GF-D8 (cell line): ENCODE measurements at places on chromosomes 1 and 21.

GRCh38 chr1:54163051-54163450, 10.3 kb upstream of the CDCP2 start:
- no peak for DNase-seq

- DNase-seq = no peak
Observed at GRCh38 chr21:42047821-42048613, 23.1 kb upstream of the UMODL1 start.

- no peak for DNase-seq
Observed at GRCh38 chr1:156117414-156118176, 3.1 kb downstream of the LMNA start.

- DNase-seq = no peak
Observed at GRCh38 chr1:226656601-226657277, 82.3 kb downstream of the ITPKB start.

GRCh38 chr21:46411236-46411635, 47.5 kb upstream of the DIP2A start:
- no peak for DNase-seq

DNA sequence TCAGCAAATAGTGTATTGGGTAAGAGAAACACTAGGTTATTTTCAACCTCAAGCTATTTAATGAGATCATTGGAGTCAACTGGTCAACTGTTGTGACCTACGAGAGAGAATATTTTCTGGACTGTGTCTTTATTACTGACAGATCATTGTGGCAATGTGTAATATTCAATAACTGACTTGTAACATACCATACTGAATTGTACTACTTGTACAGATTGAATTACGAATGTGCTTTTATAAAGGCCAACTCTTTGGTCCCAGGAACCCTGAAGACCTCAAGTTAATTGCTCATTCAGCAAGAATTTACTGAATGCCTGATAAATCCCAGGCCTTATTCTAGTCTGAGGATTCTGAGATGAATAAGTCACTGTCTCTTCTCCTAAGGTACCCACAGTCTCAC, 56.1 kb upstream of the CAMK1G start:
- DNase-seq = no peak

DNA sequence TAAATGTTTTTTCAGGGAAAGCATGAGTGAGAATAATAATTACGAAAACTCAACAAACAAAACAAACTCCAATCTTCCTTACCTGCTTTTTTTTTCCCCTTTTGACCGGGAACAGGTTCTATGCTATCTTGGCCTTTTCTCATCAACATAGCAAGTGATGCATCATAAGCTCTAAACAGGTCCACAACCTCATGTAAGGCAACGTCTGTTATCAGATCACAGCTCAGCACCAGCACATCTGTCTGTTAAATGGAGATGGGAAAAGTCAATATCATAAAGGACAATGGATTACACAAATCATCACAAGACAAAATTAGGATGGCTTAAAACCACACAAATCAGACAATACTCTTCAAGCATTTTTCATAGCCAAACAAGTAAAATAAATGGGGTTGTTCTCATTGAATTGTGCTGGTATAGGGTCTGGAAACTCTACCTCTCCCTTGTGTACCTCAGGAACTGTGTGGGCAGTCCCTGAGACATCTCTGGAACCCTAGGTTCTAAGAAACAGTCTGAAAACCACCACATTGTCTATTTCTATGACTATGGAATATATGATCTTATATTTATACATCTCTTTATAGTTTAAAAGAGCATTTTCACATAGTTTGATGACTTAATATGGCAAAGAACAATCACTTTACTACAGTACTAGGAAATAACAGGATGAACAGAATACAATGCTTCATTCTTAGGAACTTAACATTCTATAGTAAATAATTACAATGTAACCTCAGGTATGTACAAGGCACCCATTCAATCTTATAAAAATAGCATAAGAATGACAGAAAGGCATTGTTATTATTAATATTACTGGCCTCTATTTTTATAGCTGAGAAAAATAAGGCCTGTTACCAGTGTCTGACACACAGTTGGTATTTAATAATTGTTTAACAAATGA, 44.7 kb downstream of the EIF2B3 start:
- no peak for DNase-seq

- DNase-seq = no peak
Observed at GRCh38 chr1:245205396-245205795, 50.6 kb downstream of the KIF26B start.

DNA sequence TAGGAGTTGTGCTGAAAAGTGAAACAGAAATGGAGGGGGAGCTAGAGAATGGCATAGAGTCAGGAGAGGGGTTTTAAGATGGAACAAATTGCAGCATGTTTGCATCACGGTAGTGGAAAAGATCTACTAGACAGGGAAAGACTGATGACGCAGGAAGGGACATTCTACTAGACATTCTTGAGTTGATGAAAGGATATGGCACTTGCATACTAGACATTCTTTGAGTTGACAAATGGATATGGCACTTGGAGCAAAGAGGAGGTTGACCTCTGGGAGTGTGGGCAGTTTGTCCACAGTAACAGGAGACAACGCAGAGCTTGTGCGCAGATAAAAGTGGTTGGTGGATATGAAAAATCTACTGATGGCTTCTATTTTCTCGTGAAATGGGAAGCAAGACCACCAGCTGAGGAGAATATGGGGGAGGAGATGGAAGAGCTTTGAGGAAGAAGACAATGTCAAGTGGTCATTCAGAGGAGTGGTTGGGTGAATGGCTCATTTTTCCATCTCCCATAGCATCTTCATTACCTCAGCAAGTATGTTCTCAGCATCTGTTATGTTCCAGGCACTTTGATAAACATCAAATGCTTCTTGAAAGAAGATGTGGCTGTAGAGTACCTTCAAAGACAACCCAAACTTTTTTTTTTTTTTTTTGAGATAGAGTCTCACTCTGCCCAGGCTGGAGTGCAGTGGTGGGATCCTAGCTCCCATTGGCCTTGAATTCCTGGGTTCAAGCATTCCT, 2.4 kb upstream of the CTPS1 start:
- DNase-seq = no peak

DNA sequence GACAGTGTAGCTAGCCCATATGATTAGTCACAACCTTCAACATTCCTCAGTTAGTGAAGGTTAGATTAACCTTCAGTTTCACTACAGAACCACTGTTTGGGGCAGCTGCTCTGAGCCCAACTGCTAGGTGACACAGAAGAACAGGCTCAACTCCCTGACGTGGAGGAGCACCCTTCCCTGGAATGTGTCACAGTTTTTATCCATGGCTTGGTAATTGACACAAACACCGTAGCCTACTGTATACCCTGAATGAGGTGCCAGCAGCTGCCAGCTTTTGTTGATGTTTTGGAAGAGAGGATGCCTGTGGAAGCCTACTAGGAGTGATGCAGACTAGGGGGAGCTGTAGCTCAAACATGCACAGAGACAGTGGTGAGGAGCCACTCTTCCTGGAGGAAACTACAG, 56.6 kb upstream of the CR2 start:
- DNase-seq = no peak

GRCh38 chr1:183514235-183514634, 41.9 kb downstream of the SMG7 start:
- no peak for DNase-seq

DNA sequence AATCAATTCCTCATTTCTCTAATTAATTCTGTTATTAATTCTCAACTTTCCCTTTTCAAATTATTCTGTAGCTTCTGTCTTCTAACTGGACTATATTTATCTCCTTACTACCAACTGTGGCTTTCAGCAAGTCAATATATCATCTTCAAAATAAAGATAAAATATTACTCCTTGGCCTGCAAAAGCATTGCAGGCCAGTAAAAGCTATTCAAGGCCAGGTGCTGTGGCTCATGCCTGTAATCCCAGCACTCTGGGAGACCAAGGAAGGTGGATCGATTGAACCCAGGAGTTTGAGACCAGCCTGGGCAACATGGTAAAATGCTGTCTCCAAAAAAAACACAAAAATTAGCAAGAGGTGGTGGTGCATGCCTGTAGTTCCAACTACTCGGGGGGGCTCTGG, 27.9 kb downstream of the USP48 start:
- no peak for DNase-seq

- DNase-seq = no peak
Observed at GRCh38 chr1:104132382-104132973, 382.8 kb downstream of the AMY1C start.

DNA sequence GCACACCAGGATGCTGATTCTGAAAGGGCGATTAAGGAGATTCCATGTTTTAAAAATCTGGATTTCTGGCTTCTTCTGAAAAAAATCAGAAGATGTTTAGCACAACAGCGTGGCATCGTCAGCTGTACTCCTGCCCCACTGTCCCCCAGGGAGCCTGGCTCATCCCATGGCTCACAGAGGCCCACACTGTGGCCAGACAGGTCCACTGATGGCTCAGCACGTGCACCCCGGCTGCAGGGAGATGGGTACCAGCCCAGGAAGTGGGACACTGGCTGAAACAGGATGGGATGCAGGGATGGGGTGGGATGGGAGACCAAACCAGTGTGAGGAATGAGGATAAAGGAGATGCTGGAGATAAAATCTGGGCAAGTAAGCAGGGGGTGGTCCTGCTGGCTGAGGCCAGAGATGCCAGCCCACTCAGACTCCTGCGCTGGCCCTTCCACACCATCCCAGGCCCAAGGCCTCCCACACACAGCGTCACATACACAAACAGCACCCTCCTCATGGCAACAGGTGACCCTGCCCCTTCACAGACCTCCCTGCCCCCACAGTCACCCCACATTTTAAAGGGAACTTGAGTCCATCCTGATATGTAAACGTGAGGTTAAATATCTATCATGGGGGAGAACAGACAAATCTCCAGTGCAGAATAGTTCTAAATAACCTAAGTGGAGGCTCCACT, 23.9 kb upstream of the SAMD11 start:
- no peak for DNase-seq

DNA sequence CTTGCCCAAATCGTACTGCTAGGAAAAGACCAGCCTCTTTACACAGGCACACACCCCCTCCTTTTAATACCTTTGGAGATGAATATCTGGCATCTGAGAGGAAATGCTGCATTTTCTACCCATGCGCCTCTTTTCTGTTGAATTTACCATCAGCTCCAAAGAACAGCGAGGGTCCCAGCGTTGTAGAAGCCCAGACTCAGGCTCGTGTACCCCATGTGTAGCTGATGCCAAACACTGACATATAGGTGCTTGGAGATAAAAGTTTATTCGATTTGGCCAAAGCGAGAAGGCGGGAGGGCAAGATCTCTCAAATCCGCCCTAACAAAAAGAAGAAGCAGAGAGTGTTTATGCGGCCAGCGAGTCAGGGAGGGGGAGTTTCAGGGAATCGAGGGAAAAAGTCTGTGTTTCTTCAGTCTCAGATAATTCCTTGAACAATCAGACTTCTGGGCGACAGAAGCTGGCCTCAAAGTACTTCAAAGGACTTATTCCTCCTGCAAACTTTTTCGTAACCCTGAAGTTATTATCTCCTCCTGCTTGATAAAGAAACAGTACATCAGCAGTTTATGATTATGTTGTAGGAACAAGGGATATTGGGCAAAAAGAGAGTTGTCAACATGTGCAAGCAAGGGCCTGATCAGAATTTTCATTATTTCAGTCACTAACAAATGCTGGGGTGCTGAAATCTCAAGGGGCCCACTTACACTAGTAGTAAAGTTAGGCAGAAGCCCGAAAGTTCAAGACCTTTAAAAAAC, 642 bp upstream of the CREG1 start:
- DNase-seq = no peak

GRCh38 chr21:29939924-29940275, at the start of gene GRIK1:
GRIK1 (minus strand) TSS chr21:29939996.
- no peak for DNase-seq

GRCh38 chr1:155261493-155261851, 688 bp downstream of the SCAMP3 start:
- DNase-seq = no peak

GRCh38 chr1:1462318-1462966, 9.1 kb upstream of the ATAD3B start:
- no peak for DNase-seq

- no peak for DNase-seq
Observed at GRCh38 chr1:227417756-227418480, 99.6 kb upstream of the CDC42BPA start.

DNA sequence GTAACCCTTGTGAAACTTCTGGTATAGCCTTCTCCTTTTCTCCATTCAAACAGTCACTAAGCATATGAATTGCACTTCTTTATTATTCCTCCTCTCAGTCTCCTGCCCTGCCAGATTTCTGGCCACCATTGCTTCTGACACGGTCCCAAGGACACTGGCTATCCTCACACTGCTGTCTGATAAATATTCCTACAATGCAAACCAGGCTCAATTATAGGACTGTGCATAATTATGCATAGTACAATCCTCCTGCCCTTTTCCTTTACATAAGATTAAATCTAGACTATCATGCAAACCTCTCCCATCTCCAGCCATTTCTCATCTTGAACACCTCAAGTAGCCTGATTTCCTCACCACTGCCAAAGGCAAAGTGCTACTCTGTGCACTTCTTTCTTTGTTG, 704.3 kb upstream of the ADAMTS5 start:
- no peak for DNase-seq

- DNase-seq = no peak
Observed at GRCh38 chr1:34906222-34906621, 23.2 kb downstream of the DLGAP3 start.

DNA sequence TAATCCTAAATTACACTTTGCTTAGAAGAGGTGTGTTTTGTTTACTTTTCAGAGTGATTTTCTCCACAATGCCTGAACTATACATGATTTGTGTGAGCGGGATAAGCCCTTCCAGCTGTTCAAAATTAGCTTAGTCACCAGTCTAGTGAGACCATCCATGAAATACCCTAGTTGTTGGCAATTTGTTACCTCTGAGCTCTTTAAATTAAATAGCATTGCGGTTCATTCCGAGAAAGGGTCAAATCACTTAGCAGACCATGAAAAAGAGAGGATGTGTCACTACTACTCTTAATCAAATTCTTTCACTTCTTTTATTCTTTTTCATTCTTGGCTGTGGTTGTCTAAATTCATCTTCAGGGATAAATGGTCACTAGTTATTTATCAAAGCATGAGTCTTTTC, 11.9 kb upstream of the VAV3 start:
- DNase-seq = no peak

DNA sequence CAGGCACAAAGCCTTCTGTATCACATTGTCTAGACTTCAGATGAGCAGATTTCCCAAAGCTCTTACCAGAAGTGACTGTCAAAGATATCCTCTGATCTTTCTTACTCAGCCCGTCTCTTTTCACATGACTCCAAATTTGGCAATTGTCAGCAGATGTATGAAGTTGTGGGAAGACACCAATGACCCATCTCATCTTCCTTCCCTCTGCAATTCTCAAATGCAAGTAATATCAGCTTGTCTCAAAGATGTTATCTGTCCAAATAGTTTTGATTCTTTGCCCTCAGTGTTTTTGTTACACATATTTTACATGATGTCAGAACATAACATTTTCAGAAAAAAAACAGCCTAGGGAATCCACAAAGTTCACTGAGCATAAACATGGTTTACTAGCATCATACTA, 45.1 kb upstream of the RGS2 start:
- DNase-seq = no peak

GRCh38 chr21:44394733-44395132, 41.3 kb downstream of the TRPM2 start:
- no peak for DNase-seq

GRCh38 chr1:22896184-22896583, 76.5 kb downstream of the LACTBL1 start:
- no peak for DNase-seq
